Smooth muscle cell of the pulmonary artery (primary cell): ENCODE measurements at places on chromosomes 7 and 10. TPM values are rescaled to one million over a fixed set of nuclear protein-coding genes. Genes with fewer than 3 reads are reported as not detected.

Gene LRRN3
- 3.1 and 7.4 TPM in 2 replicates for total RNA-seq

Gene GIMAP6
- total RNA-seq = 0.13 and 0.46 TPM in 2 replicates

Gene CALML3
- not detected in 2 replicates for total RNA-seq

Gene PHKG1
- 1.3 and 1.8 TPM in 2 replicates for total RNA-seq

Gene USP6NL
- 9.9 and 11.7 TPM in 2 replicates for total RNA-seq

Gene UCN3
- not detected in 2 replicates for total RNA-seq

Gene PRKG1
- total RNA-seq = 27.2 and 52.2 TPM in 2 replicates

Gene ABLIM1
- 5.8 and 17.1 TPM in 2 replicates for total RNA-seq

Gene PDLIM1
- 25.7 and 37.0 TPM in 2 replicates for total RNA-seq

Gene C10orf67
- 0.20 TPM in 1 of 2 replicates, not detected in the other for total RNA-seq

Gene TES
- total RNA-seq = 31.2 and 64.1 TPM in 2 replicates

Gene SPDYE8
- total RNA-seq = not detected in 2 replicates

Gene EIF5AL1
- total RNA-seq = 0.13 and 0.26 TPM in 2 replicates

Gene UPK3B
- total RNA-seq = 0.39 and 0.46 TPM in 2 replicates

Gene CREB5
- total RNA-seq = 1.7 and 7.6 TPM in 2 replicates

Gene EGR2
- total RNA-seq = 0.36 and 1.7 TPM in 2 replicates

Gene C10orf90
- total RNA-seq = 0.13 and 0.26 TPM in 2 replicates

Gene HABP2
- not detected in 2 replicates for total RNA-seq

Gene FAM25C
- not detected in 2 replicates for total RNA-seq

Gene ARHGEF35
- 0.63 and 1.3 TPM in 2 replicates for total RNA-seq

Gene PTF1A
- not detected in 2 replicates for total RNA-seq

Gene SMNDC1
- total RNA-seq = 8.9 and 9.3 TPM in 2 replicates

Gene GDF2
- not detected in 2 replicates for total RNA-seq

Gene HOXA9
- 0.33 TPM in 1 of 2 replicates, not detected in the other for total RNA-seq

Gene CHCHD3
- total RNA-seq = 53.0 and 62.1 TPM in 2 replicates

Gene C10orf62
- total RNA-seq = 0.13 TPM in 1 of 2 replicates, not detected in the other

Gene HOGA1
- total RNA-seq = 0.43 and 1.4 TPM in 2 replicates

Gene ADARB2
- total RNA-seq = not detected in 2 replicates

Gene COL13A1
- 5.0 and 38.9 TPM in 2 replicates for total RNA-seq

Gene EPO
- not detected in 2 replicates for total RNA-seq

Gene KCNMA1
- total RNA-seq = 71.3 and 116 TPM in 2 replicates

Gene STX1A
- 23.0 and 40.8 TPM in 2 replicates for total RNA-seq

Gene ANLN
- 11.5 and 27.8 TPM in 2 replicates for total RNA-seq

Gene TDRD1
- total RNA-seq = 0.13 and 1.2 TPM in 2 replicates

Gene AGMO
- 0.10 and 5.5 TPM in 2 replicates for total RNA-seq

Gene SYT15B
- not detected in 2 replicates for total RNA-seq

Gene KLF6
- 63.9 and 81.1 TPM in 2 replicates for total RNA-seq

Gene OR6V1
- not detected in 2 replicates for total RNA-seq

Gene GPR85
- total RNA-seq = 0.39 and 1.3 TPM in 2 replicates

Gene PNLIPRP2
- total RNA-seq = not detected in 2 replicates

Gene STEAP1B
- 13.3 and 23.4 TPM in 2 replicates for total RNA-seq
